Psoas muscle (tissue), 8 donors: ENCODE measurements at places on chromosomes 5 and 9.
A peak's percentile ranks its signal among the peaks of the same experiment; 100 is the strongest.

- DNase-seq = no peak
These were observed 48.1 kb downstream of the SPATA31C2 start for GRCh38 chr9:88090151-88090581.

- no peak for DNase-seq
These were observed 982.2 kb downstream of the TLE1 start for GRCh38 chr9:80707120-80707519.

DNA sequence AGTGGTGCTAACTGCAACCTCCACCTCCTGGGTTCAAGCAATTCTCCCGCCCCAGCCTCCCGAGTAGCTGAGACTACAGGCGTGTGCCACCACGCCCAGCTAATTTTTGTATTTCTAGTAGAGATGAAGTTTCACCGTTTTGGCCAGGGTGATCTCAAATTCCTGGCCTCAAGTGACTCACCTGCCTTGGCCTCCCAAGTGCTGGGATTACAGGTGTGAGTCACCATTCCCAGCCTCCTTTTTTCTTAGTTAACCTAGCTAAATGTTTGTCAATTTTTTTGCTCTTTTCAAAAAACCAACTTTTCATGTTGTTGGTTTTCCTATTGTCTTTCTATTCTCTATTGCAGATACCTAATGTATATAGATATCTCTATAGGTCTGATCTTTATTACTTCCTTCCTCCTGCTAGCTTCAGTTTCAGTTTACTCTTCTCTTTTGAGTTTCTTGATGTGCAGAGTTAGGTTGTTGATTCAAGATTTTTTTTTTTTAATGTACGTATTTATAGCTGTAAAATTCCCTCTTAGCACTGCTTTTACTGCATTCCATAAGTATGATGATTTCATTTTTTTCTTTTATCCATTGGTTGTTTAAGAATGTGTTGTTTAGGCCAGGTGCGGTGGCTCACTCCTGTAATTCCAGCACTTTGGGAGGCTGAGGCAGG, 32.9 kb downstream of the FGD3 start:
- no peak for DNase-seq

DNA sequence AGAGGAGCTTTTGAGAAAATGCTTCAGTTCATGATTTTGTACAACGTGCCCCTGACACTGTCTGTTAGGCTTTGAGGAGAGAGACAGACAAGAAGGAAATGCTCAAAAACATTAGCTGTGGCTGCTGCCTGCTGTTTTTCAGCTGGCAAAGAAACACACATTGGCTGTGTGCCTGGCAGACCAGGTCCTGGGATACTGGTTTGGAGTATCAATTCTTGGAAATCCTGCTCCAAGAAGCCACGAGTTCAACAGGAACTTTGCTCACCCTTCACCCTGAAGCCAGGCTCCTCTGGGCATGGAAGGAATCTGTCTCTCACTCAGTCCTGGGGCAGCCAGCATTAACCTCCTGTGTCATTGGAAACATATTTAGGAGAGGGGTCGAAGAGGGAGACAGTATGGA, 245.5 kb downstream of the AUH start:
- DNase-seq = no peak

- DNase-seq = no peak
These were observed 32.6 kb upstream of the RANBP3L start for GRCh38 chr5:36334315-36334714.

DNA sequence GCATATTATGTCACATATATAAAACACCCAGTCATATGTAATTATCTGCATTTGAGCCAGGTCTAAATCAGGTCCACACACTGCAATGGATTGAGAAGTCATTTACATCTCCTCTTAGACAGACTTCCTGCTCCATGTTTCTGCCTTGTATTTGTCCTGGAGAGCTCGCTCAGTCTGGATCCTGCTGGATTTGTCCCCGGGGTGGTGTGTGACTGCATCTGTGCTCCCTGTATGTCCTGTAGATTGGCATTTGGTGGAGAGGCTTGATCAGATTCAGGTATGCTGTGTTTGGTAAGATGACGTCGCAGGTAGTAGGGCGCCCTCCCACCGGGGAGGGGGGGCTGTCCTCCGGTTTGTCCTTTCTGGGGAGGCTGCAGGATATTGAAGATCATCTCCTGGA, 33.6 kb upstream of the IER5L start:
- DNase-seq = no peak

DNA sequence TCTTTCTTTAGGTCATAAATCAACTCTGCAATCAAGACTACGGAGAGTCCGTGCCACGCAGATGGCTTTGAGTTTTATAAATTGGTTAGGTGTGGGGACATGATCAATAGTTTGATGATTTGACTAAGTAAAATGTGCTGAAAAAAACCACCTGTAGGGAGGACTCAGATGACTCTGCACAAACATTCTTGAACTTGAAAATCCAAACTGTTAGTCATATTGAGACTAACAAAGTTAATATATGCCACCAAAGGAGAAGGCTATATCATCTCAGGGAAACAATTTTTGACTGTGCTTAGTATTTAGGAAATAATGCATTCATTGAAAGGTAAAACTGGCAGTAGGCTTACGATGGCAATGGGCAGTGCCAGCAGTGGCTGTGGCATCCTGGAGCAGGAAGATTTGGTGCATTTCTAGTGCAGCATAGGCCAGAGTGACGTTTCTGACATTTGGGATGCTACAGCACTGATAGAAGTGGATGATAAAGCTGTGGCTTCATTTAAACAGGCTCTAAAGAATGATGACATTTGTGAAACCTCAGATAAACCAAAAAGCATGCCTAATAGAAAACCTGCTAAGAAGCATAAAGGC, 291.1 kb downstream of the MLLT3 start:
- no peak for DNase-seq

DNA sequence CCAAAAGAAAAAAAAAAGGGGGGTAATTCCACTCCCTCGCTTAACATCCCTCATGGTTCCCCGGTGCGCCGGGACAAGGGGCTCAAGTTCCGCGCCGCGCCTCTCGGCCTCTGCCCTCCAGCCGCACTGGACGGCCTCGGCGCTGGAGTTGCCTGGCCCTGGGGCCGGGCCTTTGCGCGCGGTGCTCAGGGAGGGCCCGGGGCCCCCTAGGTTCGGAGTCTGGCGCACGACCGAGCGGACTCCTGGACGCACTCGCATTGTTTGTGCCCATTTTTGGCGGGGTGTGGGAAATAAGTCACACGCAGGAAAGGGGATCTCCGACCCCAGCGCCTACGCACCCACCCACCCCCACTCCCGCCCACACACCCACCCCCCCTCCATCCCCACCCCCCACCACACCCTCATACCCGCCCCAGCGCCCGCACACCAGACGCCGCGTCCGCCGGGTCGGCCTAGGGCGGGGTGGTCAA, 381 bp downstream of the MED22 start:
- DNase-seq = peak; percentile 50

- no peak for DNase-seq
These were observed 30.4 kb upstream of the TRIM14 start for GRCh38 chr9:98149422-98149821.

DNA sequence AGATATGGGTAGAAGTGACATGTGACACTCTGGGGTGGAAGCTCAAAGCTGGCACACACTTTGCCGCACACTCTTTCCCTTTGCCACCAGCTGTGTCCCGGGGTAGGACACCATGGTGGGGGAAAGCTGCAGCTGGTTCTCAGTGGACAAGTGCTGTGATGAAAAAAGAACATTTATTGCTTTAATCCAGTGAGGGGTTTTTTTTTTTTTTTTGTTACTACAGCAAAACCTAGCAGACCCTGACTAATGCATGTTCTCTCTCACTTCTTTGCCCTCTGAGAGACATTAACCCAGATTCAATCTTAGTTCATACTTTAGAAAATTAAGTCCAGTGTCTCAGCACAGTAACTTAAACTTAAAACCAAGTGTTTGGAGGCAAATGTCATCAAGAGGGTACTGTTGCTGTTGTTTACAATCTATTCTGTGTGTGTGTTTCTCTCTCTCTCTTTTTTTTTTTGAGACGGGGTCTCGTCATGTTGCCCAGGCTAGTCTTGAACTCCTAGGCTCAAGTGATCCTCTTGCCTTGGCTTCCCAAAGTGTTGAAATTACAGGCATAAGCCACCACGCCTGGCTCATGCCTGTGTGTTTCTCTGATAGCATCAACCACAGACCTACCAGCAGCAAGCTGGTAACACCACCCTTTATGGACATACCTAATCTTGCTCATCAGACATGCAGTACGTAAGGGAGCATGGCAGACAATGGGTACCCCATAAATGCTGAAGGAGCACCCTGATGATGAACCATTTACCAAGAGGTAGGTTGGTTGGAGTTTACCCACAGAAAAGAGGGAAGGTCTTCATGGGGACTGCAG, 84.7 kb upstream of the TBC1D2 start:
- DNase-seq = no peak

DNA sequence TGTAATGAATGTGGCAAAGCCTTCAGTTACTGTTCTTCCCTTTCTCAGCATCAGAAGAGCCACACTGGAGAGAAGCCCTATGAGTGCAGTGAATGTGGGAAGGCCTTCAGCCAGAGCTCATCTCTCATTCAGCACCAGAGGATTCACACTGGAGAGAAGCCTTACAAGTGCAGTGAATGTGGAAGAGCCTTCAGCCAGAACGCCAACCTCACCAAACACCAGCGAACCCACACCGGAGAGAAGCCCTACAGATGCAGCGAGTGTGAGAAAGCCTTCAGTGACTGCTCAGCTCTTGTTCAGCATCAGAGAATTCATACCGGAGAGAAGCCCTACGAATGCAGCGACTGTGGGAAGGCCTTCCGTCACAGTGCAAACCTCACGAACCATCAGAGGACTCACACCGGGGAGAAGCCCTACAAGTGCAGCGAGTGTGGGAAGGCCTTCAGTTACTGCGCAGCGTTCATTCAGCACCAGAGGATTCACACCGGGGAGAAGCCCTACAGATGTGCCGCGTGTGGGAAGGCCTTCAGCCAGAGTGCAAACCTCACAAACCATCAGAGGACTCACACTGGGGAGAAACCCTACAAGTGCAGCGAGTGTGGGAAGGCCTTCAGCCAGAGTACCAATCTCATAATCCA, 6.8 kb downstream of the RPL12 start:
- no peak for DNase-seq

- no peak for DNase-seq
These were observed 892.1 kb downstream of the TLE1 start for GRCh38 chr9:80797101-80797829.

DNA sequence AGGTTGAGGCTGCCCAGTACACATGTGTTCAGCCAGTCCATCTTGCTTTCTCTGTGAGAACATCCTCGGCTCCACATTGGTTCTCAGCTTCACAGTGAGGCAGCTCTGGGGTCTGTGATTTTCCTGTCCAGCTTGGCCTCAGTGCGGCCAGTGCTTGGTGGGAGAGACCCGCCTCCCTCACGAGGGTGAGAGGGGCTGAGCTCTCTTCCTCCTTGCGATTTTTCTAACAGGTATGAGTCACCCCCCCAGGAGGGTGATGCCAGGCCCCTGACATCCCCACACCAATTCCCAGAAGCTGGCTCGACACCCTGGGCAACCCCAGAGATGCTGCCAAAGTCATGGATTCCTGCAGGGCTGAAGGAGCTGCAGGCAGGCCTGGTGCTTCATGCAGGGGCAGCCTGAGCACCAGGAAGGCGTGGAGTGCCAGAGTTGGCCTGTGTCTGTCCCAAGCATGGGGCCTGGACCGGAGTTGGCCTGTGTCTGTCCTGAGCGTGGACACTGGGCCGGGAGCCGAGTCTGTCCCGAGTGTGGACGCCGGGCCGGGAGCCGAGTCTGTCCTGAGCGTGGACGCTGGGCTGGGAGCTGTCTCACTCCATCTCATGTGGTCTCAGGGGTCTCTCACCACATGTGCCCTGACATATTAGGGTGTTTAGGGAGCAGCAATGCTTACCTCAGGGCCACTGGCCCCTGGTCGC, 408.6 kb upstream of the IRX4 start:
- no peak for DNase-seq

DNA sequence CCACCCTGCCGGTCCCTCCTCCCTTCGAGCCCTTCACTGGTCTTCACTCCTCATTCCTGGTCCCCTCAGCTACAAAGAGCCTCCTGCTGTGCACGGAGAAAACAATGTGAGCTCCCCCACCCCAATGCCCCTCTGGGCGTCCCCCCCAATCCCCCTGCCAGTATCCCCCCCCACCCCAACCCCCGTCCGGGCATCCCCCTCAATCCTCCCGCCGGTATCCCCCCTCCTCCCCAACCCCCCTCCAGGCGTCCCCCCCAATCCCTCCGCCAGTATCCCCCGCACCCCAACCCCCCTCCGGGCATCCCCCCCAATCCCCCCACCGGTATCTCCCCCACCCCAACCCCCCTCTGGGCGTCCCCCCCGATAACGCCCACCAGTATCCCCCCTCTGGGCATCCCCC, 42.8 kb downstream of the EXD3 start:
- no peak for DNase-seq

DNA sequence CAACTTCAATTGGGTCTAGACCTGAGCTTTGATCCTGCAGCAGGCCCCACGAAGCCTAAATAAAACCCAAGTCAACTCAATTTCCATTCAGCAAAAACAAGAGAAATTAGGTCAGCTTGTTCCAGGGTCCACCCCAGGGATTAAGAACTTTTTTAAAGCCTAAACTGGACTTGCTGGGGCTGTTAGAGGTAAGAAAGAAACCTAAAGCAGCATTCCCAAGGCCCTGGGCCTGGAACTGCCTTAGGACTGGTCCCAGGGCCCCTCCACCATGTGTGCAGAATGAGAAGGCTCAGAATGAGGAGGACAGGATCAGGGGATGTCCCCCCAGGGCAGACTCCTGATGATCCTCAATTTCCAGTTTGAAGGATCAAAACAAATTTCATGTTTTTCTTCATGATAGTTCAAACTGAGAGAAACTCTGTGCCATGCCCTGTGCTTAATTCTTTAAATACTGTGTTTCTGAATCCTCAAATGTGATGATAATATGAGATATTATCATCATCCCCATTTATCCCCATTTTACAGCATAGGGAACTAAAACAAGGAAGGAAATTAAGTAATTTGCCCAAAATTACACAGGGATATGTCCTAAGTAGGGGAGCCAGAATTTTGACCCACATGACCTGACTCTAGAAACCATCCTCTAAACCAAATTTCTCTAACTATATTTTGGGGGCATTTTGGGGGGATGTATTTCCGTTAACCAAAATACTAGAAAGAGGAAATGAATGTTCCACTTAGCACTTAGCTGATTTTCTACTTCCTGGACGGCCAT, 64.5 kb downstream of the DENND1A start:
- DNase-seq = no peak

DNA sequence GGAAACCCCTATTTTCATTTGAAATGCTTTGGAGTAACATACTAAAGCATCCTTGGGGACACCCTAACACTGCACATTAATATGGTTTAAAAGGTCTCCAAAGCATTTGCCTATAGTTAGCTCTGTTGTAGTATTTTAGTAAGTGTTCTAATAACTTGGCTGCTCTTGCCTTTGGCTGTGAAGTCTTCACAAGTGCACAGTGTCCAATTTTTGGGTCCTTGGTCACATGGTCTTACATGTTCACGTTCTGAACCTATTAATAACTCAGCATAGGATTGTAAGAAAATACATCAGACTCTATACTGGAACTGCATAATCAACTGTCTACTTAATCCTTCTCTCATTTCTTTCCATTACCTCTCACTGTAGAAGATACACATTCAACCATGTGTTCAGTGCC, 17.4 kb downstream of the ADAMTS19 start:
- no peak for DNase-seq

DNA sequence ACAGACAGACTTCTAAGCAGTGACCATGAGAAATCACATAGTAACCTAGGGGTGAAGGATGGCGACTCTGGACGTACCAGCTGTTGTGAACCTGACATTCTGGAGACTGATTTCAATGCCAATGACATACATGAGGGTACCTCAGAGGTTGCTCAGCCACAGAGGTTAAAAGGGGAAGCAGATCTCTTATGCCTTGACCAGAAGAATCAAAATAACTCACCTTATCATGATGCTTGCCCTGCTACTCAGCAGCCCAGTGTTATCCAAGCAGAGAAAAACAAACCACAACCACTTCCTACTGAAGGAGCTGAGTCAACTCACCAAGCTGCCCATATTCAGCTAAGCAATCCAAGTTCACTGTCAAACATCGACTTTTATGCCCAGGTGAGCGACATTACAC, 38.0 kb upstream of the CCDC152 start:
- DNase-seq = no peak
